ENCODE measurements at places on chromosomes 2 and 18. TPM values are rescaled to one million over a fixed set of nuclear protein-coding genes. Genes with fewer than 3 reads are reported as not detected.

Gene HAAO
- 3.9 TPM for total RNA-seq

Gene SCN7A
- under 0.01 TPM for total RNA-seq

Gene IL36RN
- not detected for total RNA-seq

Gene NT5C1B
- total RNA-seq: not detected

Gene ALPG
- total RNA-seq: not detected

Gene WNT10A
- total RNA-seq: 1.5 TPM

Gene CD207
- 0.10 TPM for total RNA-seq

Gene IL1RN
- total RNA-seq: 203 TPM

Gene AKAIN1
- total RNA-seq: not detected

Gene C2orf66
- not detected for total RNA-seq

Gene REG3A
- not detected for total RNA-seq

Gene TUBA3E
- not detected for total RNA-seq

Gene PECR
- 8.1 TPM for total RNA-seq

Gene GAREM1
- under 0.01 TPM for total RNA-seq

Gene FAM237A
- total RNA-seq: not detected

Gene SPHKAP
- total RNA-seq: not detected

Gene L3MBTL4
- total RNA-seq: 3.0 TPM

Gene KYNU
- total RNA-seq: 35.9 TPM

Gene HTR2B
- not detected for total RNA-seq

Gene CSRNP3
- total RNA-seq: under 0.01 TPM

Gene MGAT4A
- total RNA-seq: 207 TPM

Gene FBLN7
- 7.8 TPM for total RNA-seq

Gene TPGS2
- total RNA-seq: 35.5 TPM

Gene OTOF
- 0.10 TPM for total RNA-seq

Gene SNTG2
- 1.5 TPM for total RNA-seq

Gene IL1B
- 3,994 TPM for total RNA-seq

Gene ASB18
- not detected for total RNA-seq

Gene TMEM37
- not detected for total RNA-seq

Gene NYAP2
- 0.10 TPM for total RNA-seq

Gene KCNE4
- under 0.01 TPM for total RNA-seq

Gene DYNAP
- not detected for total RNA-seq

Gene PTPRN
- 1.3 TPM for total RNA-seq

Gene CAPN13
- total RNA-seq: under 0.01 TPM

Data from mononuclear cell (primary cell).